ENCODE measurements at places on chromosomes 4 and X.

DNA sequence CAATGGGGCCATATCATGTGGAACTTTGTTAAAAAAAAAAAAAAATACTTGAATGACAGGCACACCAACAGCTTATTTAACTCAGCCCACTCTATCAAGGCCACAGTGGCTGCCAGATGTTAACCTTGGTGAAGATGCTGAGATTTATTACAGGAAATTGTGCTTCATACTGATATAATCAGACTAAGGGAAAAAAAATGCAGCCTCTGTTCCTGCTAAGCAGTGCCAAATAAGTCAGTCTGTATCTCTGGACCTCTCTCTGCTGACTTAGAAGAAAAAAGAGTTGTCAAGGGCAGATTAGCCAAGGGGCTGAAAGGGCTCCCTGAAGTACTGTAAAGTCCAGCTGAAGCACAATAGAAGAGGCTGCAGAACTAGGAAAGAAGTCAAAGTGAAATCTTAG, 677.7 kb upstream of the HTR2C start:
- no peak for DNase-seq

DNA sequence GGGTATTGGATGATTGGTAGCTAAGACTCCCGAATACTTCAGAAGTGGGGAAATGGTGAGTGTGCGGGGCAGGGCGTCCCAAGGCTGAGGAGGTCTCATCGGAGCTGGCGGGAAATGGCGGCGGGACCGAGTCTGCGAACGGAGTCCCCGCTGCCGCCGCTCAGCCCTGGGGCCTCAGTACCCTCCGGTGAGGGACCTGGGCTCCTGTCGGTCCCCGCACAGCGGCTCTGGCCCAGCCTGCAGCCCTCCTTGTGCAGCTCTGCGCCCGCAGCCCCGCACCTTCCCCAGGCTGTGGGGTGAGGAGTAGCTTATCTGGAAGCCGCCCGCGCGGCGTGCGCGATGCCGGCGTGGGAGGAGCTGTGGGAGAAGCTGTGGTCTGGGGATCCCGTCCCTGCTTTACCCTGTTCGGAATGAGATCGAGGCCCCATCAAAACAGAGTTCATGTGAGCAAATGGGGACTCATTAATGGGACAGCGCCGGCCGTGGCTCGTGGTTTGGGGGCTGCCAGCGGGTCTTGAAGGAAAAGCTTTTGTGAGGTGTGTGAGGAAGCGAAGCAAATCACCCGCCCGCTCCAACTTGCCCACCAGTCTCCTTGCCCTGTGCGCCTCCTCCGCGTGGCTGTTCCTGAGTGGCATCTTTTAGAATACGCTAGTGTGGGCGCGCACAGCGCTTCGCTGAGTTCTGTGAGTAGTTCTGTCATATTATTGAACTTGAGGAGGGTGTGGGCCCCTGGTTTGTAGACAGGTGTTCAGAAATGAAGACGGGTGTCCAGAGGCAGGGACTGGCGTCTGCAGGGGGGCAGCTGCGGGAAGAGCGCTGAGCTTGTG, 531 bp downstream of the ZNF141 start:
- peak; percentile 54 for DNase-seq

GRCh38 chrX:8879750-8880149, 78.6 kb upstream of the FAM9A start:
- peak; percentile 1 for DNase-seq

- no peak for DNase-seq
Observed at GRCh38 chr4:15116509-15117079, 114.3 kb downstream of the CPEB2 start.

GRCh38 chr4:137635601-137636000, 103.3 kb upstream of the PCDH18 start:
- no peak for DNase-seq

DNA sequence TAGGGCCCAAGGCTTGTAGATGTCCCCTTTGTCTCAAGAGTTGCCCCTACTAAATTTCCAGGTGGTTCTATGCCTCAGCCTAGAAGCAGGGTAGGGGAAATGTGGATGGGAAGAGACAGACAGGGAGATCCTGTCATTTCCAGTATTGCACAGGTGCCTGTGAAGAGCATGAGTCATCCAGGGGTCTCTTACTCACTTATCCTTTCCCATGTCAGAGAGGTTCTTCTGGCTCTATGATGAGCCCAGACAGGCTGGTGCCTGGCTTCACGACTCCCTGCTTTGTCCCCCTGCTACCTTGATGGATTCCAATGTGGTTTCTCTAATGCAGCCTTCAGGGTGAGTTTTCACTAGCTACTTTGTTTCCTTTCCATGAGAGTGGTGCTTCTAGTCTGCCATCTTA, 35.2 kb upstream of the DDX60 start:
- DNase-seq = no peak

DNA sequence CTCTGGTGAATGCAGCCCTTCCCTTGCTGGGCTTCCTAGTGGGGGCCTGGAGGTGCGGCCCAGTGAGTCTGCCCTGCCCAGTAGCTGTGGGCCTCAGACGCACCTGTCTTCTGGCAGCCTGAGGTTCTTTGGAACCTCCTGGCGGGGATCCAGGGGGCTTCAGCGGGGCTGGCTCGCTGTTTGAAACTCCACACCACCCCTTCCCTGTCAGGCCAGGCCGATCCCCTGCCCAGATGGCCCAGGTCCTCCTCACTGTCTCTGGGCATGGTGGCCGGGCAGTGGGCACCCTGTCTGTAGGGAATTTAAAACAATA, 10.7 kb upstream of the NKX1-1 start:
- DNase-seq = no peak

DNA sequence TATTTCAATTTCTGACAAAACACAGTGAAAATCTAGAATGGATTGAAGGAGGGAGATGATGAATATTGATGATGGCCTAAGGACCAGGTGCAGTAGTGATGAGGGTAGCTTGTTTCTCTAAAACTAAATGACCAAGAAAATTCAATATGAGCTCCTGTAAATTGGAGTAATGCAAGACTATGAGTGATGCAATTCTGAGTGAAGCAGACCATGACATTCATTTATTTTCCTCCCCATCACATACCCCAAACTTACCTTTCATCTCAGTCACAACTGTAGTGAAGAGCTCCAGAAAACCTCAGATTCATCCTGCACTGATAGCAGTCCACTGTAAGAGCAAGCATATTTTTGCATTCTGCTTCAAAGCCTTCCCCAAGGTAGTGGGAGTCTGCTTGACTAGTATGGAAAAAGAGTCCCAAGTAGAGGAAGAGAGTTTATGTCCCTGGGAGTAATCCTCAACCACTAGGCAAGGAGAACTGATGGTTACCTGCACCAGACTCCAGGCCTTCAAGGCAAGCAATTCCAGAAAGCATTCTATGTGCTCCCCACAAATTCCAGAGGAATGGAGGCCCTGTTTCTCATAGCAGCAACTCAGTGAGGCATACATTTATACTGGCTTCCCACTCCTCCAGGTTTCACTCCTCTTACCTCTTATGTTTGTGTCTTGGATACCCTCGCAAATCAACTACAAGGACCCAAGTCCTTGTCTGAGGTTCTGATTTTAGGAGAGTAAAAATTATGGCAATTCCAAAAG, 47.2 kb downstream of the CXCL1 start:
- no peak for DNase-seq

DNA sequence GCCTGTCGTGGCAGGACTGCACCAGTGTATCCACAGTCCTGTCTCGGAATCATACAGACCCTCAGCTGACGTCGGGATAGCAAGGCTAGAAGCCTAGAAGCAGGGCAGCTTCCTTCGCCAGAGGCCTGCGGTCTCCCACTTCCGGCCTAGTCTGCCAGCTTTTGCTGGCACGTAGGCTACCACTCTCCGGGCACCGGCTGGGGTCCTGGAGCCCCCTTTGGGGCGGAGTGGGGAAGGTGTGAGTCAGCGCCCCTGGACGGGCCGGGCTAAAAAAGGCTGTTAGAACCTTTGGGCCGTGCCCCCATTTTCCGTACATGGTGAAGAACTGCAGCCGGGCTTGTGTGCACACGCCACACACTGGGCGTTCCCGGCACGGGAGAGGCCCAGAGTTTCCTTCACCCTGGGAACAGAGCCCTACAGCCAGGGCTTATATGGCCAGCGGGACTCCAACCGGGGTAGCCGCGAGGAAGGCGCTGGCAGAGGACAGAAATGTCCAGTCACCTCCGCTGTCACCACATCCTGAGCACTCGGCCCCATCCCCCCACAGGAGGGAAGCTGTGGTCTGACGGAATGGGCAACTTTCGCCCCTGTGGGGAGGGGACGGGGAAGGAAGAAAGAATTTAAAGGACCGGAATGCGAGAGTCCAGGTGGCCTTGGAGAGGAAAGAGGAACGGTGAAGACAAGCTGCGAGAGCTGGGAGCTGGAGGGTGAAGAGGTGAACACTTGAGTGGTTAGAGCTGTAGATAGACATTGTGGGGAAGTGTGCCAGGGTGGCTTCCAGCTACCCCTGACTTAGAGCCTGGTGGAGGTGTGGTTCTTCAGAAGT, 4.6 kb downstream of the MAGIX start:
- peak; percentile 43 for DNase-seq

DNA sequence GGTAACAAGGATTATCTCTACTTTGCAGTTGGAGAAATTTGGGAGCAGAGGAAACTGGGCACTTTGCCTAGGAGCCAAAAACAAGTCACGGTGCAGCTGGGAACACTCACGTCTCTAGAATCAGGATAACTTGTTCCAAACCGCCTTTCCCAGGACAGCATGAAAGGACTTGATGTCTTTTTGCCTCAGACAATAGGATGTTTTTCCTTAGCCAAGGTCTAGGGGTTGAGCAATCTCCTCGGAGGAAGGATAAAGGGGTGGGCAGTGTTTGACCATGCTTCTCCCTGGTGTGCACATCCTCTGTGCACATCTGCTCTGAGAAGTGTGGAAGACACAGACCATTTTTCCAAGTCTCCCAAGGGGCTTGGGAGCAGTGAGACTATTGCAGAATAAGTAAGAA, 1.7 kb upstream of the SPARCL1 start:
- DNase-seq = no peak

GRCh38 chr4:148780426-148781005, 338.3 kb upstream of the NR3C2 start:
- DNase-seq = no peak

DNA sequence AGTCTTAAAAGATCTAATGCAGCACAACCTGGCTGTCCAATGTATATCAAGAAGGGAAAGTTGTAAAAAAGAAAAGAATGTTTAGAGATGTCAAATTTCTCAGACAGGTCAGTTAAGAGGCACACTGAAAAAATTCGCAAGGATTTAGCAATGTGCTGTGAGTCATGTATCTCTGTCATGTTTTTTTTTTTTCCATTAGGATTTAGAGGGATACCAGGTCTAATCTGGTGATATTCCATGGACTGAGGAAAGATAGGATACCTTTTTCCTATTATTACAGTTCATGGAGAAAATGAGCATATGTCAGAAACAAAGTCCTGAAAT, 815.4 kb upstream of the PCDH10 start:
- DNase-seq = no peak

DNA sequence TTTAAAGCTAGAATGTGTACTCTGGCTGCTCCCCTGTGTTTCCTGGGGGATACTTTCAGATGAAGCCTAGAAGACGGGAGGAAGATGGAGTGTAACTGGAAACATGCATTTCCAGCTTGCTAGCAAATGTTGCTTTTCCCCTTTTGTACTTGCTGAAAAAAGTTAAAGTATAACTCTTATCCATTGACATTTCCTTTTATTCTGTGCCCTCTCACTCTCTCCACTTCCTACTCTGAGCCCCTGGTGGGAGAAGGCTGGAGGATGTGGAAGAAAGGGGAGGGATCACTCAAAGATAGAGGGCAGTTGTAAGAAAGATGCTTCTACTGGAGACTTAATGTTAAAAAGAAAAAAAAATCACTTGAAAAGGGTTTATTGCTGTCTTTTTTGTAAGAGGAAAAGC, 396.5 kb downstream of the DTHD1 start:
- DNase-seq = no peak

DNA sequence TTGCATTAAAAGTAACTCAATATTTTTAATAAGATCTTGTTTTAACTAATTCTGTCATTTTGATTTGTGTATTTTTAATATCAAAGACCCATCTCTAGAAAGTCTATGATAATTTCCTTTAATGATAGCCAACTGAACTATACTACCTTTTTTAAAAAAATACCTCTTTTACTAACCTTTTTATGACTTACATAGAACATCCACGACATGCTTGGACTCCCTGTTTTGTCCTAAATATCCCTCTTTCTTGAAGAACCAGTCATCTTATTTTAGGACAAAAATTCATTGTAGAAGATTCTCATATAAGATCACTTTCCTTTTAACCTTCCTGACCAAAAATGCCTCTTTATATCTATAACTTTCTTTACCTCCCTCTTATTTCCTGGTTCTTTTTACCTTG, 76.8 kb upstream of the GC start:
- no peak for DNase-seq

- DNase-seq = no peak
Observed at GRCh38 chr4:76012388-76012801, 5.1 kb upstream of the CXCL9 start.

DNA sequence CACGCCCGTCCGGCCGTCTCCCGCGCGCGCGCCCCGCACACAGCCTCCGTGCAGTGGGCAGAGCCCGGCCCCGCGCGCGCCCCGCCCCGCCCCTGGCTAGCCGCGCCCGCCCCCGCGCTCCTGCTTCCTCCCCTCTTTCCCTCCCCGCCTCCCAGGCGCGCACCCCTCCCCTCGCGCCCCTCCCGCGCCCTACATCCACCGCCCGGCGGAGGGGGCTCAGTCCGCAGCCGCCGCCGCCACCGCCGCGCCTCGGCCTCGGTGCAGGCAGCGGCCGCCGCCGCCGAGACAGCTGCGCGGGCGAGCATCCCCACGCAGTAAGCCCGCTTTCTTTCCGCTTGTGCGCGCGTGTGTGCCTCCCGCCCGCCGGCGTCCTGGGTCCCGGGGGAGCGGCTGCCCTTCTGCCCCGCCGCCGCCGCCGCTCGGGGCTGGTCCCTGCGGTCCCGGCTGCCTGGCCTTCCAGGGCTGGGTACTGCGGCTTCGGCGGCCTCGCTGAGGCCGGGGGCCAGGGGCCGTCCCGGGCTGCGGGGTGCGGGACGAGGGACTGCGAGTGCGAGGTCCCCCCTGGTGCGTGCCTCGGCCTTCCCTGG, at the start of gene FHL1:
Gene FHL1, plus strand, starts transcription at position 219 of the 587 bp plus-strand sequence.
- peak; percentile 55 for DNase-seq

- DNase-seq = no peak
Observed at GRCh38 chr4:183960962-183961541, 55.9 kb downstream of the STOX2 start.

DNA sequence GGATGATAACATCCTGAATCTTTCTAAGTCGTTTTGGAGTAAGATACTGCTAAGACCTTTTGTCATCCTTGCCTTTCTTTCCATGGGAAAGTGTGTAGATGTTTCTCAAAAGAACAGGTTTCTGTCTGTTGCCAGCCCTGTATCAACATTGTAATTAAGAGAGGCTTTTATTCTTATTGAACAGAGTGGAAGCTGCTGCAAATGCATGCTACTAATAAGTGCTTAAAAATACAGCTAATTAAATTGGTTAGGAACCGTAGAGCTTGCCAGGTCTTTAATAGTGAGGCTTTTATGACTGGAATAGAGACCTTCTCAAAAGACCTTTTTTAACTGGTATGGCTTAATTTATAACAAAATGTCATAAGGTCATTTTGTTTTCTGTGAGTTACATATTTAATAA, 34.4 kb downstream of the INTU start:
- no peak for DNase-seq

DNA sequence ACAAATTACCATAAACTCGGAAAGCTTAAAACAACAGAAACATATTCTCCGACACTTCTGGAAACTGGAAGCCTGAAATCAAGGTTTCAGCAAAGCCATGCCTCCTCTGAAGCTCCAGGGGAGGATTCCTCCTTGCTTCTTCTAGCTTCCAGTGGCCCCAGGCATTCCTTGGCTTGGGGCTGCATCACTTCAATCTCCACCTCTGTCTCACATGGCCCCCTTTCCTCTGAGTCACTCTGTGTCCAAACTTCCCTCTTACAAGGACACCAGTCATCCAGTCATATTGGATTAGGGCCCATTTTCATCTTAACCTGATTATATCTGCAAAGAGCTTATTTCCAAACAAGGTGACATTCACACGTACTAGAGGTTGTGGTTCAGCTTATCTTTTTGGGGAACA, 17.3 kb downstream of the PARM1 start:
- DNase-seq = no peak
